ENCODE measurements at places on chromosomes 6 and 20. TPM values are rescaled to one million over a fixed set of nuclear protein-coding genes. Genes with fewer than 3 reads are reported as not detected.

The SNAI1 gene
- 0.36 TPM for total RNA-seq

The ZNF831 gene
- total RNA-seq = 0.28 TPM

The MYO6 gene
- total RNA-seq = 37.4 TPM

The PRL gene
- total RNA-seq = not detected

The MAPK13 gene
- total RNA-seq = 97.9 TPM

The HCRTR2 gene
- not detected for total RNA-seq
